ENCODE measurements at places on chromosomes 13 and 19.

DNA sequence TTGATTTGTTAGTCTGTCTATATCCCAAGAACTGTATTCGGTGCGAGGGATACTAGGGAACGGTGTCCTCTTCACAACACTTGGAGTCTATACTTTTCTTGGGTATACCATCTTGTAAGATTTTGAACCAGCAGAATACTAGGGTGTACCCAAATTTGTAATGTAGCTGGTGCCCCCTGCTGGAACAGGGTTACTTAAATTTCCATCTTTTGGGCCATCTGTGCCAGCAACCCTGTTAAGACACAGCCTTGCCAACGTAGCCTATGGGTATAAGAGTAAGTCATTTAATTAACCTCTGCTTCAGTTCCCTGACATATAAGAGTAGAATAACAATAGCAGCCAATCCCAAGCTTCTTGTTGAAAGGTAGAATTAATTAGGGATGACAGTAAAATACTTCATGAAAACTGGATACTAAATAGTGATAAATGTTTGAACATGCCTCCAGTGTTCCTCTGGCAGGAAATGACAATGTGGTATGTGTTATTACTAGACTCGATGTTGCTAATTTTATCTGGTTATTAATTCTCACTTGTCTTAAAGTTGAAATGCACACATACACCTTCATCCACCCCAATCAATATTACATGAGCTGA lies 607.6 kb downstream of the FGF9 start:
- DNase-seq, result no peak

DNA sequence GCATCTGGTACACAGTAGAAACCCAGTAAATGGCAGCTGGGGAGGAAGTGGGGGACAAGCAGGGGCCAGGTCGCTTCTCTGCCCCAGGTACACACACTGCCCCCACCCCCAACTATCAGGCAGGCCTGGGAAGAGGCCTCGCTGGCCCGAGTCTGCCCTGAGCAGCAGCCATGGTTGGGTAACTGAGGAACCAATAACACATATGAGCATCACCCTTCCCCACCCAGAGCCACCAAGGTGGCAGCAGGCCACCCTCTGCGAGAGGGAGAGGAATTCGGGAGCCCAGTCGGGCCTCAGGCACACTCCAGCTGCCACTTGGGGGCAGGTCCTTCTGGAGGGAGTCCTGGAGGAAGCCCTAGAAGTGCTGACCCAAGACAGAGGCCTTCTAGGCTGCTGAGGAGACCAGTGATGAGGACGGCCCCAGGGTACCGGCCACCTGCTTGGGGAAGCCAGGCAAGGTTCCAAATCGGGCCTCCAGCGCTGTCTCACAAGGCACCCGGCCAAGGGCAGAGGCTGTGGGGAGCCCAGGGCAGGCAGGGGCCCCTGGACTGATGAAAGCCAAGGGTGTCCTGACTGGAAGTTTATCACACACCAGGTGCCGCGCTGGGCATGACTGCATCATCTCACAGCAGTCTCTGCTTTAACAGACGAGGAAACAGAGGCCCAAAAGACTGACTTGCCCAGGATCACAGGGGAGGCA lies 14.0 kb upstream of the KPTN start:
- DNase-seq, result no peak

- no peak for DNase-seq
Measured at GRCh38 chr13:108911807-108912206, 282.4 kb downstream of the MYO16 start.

- no peak for DNase-seq
Measured at GRCh38 chr19:6718111-6718740, 2.2 kb downstream of the C3 start.

DNA sequence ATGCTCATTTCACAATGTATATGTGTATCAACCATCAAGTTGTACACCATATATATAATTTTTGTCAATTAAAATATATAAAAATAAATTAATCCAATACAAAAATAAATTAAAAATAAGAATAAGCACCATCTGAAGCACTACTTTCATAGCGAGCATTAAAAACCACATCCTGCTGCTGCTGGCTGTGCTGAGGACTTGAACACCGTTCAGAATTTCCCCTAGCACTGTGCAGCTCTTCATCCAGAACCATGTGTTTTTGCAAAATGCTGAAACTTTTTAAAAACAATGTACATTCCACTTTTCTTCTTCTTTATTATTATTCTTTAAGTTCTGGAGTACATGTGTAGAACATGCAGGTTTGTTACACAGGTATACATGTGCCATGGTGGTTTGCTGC lies 40.0 kb upstream of the FOXO1 start:
- DNase-seq, result no peak

- no peak for DNase-seq
Measured at GRCh38 chr19:56476651-56477428, at the start of gene ZNF667. TSS of gene ZNF667 (minus strand) at chr19:56477345. CDS start at chr19:56462370, 14,975 bp downstream.

All from hindlimb muscle (tissue), 1 donor.